ENCODE measurements at places on chromosomes 1 and 21.

GRCh38 chr1:53964109-53964508, 18.0 kb downstream of the LRRC42 start:
- DNase-seq = no peak

DNA sequence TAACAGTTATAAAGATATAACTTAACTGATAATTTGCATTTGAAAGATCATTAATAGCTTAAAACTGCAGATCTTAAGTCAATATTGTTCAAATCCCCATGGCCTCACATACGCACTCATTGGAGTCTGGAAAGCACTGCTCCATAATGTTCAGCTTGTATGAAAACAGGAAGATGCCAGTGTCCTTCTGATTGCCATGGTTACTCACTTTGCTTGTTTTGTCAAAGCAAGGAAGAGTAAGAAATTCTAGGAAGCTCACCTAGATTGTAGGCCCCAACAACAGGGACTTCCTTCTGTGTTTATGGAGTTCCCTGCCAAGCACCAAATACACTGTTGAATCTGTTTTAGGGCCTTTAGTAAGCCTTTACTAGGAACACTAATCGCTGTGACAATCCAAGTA, 10.9 kb downstream of the GAS5 start:
- no peak for DNase-seq

GRCh38 chr21:22395965-22396364, 1397.8 kb downstream of the NCAM2 start:
- DNase-seq = no peak

DNA sequence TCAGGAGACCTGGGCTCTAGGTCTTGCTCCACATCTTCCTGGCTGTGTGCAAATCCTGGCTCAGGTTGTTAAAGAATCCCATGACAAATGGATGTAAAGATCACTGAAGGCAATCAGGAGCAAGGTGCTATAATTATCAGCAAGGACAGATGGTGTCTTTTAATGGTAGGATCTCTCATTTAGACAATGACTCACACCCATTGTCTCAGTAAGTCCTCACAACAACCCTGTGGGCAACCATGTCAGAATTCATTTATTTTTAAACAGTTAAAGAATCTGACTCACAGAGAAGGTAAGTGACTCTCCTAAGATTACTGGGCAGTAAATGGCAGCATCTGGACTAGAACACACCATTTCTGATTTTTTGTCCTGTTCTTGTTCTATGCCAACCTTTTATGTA, 32.8 kb downstream of the RNASEL start:
- no peak for DNase-seq

DNA sequence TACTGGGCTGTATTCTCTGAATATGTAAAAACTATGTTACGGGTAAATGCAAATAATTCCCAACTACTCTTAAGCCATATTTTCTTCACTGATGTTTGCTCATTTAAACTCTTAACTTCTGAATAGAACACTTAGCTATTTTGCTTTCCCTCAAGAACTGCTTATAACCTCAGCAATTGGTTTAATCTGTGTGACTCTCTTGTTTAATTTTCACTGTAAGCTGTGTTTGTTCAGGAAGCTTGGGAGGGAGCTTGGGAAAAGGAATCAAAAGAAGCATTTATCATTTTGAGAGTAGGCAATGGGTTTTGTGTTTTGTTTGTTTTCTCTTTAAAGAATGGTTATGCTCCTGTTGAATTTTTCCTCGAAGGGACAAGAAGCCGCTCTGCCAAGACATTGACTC, 24.4 kb downstream of the GNPAT start:
- no peak for DNase-seq

DNA sequence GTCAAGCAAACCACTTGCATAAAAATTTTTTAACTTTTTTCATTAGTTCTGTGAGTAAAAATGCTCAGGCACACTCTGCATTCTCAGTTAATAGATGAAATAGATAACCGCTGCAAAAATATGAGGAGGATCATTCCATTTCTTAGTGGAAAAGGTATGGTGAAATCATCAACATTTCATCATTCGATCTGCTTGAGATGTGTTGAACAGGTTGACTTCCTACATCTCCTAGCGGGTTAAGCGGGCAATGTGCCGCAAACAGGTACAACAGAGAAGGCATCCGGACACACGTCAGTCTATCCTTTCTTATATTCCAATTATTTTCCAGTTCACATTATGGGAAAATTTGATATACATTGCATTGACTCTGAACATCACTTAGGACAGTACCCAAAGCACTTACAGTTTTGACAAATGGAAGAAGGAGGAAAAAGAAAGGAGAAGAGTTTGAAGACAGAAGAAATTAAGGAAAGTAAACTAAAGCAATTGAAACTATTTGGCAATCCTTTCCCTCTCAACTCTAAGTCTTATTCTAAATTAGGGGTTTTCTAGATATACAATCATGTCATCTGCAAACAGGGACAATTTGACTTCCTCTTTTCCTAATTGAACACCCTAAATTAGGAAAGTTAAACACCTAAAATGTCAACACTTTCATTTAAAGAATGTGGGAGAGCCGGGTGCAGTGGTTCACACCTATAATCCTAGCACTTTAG, 33.5 kb downstream of the NIBAN1 start:
- no peak for DNase-seq

DNA sequence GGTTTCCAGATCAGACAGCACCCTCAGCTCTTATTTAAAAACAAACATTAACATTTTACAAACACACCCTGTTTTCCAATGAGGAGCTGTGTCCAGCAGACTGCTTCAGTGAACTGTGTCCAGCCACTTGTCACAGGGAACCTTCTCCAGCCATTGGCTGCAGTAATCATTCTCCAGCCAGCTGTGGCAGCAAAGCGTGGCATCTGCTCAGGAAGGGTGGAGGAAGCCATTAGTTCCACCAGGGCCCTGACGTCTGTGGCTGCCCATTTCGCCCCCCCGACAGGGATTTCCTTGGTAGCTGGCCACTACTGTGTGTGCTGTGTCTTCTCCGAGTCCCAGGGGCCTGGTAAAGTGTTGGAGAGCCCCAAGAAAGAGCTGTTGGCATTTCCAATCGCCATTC, 62.9 kb upstream of the SELENON start:
- DNase-seq = no peak

DNA sequence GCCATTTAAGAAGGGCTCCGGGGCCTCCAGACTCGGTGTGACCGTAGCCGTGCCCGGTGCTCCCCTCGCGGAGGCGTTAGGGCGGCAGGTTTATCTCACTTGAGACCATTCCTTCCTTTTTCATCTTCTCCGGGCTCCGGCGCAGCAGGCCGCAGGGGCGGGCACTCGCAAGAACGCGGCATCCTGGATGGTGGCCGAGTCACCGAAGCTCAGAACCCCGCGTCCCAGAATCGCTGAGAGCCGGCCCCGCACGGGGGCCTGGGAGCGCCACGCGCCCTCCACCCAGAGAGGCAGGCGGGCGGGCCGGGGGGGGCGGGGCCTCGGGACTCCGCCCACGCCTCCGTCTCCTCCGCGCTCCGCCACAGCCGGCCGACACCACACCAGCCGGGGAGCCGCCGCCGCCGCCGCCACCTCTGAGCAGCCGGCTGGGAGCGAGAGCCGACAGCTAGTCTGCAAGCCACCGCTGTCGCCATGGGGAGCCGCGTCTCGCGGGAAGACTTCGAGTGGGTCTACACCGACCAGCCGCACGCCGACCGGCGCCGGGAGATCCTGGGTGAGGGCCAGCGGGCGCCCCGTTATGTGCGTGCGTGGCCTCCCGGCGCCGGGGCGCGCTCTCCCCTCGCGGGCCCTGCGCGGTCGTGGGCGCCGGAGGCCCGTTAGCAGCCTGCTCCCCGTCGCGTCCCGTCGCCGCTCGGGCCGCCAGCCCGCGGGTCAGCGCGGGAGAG, at the start of gene DEGS1:
Gene DEGS1 (plus strand): TSS at position 375 of the 725 bp plus-strand sequence. CDS start 97 bp downstream, at position 472.
- peak; percentile 79 for DNase-seq

- DNase-seq = no peak
Measured at GRCh38 chr1:20115479-20115878, 3.9 kb downstream of the PLA2G2D start.

- DNase-seq = no peak
Measured at GRCh38 chr1:44327679-44328491, 27.2 kb downstream of the ERI3 start.

DNA sequence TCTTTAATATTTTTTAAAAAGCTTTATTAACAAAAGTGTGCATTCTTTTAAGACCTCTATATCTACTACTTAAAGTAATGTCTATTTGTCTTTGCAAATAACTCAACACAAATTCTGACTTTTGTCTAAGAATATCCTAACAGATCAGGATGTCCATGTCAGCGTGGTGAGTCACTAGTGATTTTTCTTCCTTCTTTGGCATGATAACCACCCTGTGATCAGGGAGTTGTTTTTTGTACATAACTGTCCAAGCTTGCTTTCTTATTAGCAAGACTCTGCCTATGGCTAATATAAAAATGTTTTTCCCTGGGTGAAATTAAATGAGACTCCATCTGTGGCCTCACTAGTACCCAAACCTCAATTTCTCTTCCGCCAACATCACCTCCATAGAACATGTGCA, 688.9 kb upstream of the ADGRL2 start:
- DNase-seq = no peak

GRCh38 chr1:245483247-245483646, 328.5 kb downstream of the KIF26B start:
- no peak for DNase-seq

DNA sequence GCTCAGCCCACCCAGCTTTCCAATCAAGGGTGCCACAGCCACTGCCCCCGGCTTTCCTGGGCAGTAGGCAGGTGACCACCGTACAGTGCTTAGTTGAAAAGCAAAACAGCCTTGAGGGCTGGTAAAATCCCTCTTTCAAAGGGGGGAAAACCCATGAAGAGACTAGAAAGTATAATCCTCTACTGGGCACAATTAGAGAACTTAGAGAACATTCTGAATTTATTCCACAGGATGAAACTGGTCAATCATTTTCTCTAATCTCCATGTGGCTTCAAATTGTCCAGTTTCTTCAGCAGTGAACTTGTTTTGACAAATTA, 15.3 kb upstream of the LRRC47 start:
- no peak for DNase-seq
